ENCODE measurements at places on chromosomes 2 and 18.

DNA sequence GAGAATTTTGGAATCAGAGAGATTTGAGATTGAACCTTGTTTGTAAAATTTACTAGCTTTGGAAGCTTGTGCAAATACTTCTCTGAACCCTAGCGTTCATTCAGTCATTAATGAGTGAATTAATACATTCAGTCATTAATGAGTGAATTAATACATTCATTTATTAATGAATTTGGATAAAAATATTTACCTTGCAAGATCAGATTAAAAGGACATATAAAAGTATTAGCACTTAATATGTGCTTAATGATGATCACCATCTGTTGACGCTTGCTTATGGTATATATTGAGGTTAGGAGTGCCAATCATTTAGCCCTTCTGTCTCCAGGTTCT is 26.9 kb downstream of the EML4 start:
- no peak for DNase-seq

GRCh38 chr2:211864328-211864727 is 674.3 kb downstream of the ERBB4 start:
- DNase-seq, result no peak

- DNase-seq, result peak; percentile 14
These were observed 37.1 kb downstream of the EVA1A start for GRCh38 chr2:75523313-75524275.

- DNase-seq, result peak; percentile 82
These were observed 98.3 kb upstream of the ID2 start for GRCh38 chr2:8583400-8584173.

DNA sequence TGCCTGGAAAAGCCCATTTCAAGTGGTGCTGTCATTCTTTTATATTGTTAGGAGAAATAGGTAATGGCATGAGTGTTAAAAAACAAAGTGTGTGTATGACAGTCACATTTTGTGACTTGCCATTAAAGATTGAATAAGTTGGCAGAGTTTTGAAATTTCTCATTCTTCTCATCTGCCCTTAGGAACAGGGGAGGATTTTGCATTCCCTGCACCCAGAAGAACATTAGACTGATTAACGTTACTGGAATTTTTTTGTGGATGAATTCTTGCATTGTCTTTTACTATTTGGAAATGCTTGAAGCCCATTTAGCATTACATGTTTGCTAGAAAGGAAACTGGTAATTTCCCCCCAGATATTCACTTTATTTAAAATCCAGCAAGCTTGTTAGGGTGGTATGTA is 162.2 kb downstream of the BABAM2 start:
- DNase-seq, result no peak

GRCh38 chr2:1708476-1709334 is 35.6 kb downstream of the PXDN start:
- DNase-seq, result no peak

GRCh38 chr2:201883606-201884369 is 77.5 kb downstream of the CDK15 start:
- DNase-seq, result no peak

DNA sequence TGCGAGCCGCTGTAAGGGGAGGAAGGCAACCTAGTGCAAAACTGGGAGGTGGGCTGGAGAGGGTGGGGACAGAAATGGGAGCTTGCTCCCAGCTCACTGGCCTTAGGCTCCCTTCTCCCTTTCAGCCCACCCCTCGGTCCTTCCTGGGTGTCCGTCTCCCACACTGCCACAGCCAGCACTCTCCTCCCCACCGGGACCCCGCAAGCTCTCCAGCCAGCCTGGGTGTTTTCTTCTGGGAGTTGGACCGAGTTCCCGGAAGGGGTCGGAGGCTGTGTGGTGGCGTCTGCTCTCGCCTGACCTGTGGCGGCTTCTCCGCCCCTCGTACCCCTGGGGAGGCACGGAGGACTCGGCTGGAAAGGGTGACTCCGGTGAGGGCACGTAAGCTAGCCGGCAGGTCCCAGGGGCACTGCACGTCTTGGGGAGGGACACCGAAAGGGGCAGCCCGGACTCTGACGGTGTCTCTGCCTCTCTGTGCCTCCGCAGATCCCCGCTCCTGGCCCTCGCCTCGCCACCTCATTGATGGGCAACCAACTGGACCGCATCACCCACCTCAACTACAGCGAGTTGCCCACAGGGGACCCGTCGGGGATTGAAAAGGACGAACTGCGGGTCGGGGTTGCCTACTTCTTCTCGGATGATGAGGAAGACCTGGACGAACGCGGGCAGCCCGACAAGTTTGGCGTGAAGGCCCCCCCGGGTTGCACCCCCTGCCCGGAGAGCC is 1.1 kb downstream of the LRATD1 start:
- DNase-seq, result no peak

DNA sequence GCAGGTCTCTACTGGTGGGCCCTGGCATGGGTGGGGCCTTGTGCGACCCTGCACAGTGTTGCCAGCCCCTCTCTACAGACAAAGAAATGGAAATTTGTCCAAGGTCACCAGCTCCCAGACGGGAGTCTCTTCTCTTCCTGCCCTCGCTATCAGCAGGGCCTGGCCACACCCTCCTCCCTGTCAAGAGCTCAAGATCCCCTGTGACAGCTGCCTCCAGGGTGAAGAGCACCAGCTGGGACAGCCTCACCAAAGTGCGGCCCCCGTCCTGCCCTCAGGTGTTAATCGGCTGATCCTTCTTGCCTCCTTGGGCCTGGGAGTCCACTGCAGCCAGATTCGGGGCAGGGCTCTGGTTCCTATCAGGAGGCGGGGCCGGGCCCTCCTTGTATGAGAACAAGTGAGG is 259.1 kb downstream of the TWIST2 start:
- DNase-seq, result no peak

- no peak for DNase-seq
These were observed 61.0 kb downstream of the MGAT5 start for GRCh38 chr2:134314681-134315368.

- DNase-seq, result no peak
These were observed 136.0 kb downstream of the ZNF804A start for GRCh38 chr2:184734338-184734737.

DNA sequence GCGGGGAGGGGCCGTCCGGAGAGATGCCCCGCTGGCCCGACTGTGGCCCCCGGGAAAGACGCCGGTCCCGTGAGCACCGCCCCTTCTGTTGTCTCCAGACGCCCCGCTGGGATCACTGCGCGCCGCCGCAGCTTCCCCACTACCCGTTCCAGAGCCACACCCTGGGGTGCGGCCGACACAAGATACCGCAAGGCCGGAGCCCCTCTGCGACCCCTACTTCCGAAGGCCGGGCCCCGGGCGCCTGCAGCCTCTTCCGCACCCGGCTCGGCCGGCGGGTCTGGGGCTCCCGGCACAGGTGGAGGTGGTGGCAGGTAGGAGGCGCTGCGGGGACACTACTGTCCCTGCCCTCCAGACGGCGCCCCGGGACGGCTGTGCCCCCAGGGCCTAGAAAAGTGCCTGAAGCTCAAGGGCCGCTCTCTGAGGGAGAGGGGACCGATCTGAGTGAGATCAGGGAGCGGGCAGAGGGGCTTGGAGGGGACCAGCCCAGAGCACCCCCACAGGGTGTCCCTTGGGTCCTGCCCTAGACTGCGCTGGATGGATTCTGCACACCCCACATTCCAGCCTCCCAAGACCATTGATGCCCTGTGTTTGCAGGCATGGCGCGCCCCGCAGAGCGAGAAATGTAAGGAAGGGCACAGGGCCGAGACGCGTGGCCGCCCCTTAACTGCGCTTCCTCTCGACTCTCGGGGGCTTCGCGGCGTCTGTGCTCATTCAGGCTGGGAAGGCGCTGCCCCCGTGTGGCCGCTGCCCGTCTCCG is 80.0 kb downstream of the GFPT1 start:
- peak; percentile 79 for DNase-seq

DNA sequence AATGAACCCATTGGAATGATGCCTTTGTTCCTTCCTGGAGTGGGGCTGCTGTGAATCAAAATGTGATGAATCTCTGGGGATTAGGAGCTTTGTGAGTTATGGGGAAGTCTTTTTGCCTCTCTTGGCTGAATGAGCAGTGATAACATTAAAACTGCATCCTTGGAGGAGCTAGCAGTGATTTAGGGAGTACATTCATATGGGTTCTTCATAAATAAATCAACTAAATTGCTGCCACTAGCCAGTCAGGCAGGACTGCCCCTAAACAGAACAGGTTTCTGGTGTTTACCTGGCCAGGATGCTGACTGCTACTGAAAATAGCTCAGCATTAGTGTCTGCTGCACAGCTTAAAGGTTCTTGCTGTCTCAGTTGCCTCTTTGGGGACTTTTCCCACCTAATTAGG is 244.5 kb upstream of the MEX3C start:
- no peak for DNase-seq

- no peak for DNase-seq
These were observed 8.1 kb downstream of the MARS2 start for GRCh38 chr2:197713271-197713670.

- DNase-seq, result no peak
These were observed 5.7 kb downstream of the EPB41L5 start for GRCh38 chr2:120018549-120018948.

DNA sequence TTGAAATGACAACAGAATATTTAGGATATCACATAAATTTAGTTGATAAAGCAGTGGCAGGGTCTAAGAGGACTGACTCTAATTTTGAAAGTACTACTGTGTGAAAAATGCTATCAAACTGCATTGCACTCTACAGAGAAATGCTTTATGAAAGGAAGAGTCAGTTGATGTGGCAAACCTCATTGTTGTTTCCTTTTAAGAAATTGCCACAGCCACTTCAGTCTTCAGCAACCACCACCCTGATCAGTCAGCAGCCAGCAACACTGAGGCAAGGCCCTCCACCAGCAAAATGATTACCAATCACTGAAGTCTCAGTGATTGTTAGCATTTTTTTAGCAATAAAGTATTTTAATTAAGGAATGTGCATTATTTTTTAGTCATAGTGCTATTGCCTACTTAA is 488.7 kb upstream of the SLC39A10 start:
- DNase-seq, result no peak

DNA sequence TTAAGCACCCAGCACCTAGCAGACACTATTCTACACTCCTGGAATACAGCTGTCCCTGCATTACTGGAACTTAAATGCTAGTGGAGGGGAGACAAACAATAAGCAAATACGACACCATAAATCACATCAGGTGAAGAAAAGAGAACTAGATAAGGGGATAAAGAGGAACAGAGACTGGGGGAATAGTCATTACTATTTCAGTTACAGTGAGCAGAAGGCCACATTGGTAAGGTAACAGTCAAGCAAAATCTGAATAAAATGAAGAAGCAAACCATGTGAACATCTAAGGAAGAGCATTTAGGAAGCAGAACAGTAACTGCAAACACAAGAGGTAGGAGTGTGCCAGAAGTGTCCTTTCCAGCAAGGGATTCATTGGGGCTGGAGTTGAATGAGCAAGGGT is 77.0 kb upstream of the PTPRM start:
- DNase-seq, result no peak

- DNase-seq, result no peak
These were observed 791.9 kb downstream of the TRIB2 start for GRCh38 chr2:13508671-13509070.

- DNase-seq, result no peak
These were observed 57.8 kb upstream of the ID2 start for GRCh38 chr2:8623958-8624591.

DNA sequence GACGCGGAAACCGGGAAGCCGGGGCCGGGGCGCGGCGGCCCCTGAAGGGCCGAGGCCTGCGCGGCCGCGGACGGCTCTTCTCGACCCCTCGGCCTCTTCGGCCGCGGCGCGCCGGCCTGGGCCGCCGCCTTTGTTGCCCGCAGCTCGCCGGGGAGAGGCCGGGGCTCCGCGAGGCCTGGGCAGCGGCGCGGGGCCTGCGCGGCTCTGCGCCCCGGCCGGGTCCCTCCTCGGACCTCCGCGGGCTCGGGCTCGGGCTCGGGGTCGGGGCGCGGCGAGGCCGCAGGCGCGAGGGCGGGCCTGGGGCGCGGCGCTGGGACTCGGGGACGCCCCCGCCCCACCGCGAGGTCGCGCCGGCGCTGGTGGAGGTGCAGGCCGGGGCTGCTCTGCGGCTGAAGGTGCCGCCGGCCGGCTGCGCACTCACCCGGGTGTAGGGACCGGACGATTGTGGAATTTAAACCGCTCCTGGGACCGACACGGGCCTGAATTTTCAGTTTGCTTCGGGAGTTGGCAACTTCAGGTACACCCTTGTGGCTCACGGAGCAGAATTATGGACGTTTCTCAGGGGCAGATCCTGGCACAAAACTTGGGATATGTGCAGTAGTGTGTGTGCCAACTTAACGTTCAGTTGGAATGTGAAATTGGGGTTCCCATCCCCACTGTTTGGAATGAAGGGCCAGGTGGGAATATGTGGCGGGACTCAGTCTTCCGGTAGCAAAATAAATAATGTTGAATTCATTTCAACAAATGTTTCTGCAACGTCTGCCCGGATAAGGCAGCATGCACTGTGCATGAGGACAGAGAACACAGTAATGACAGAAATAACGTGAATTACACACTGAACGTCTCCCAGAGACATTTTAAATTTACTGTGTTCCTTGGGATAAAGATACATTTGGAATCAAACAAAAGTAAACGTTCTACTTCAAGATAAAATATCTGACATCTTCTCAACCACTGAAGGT is 787 bp downstream of the SOCS6 start:
- DNase-seq, result peak; percentile 45

GRCh38 chr2:64655873-64656272 is 2.2 kb upstream of the SERTAD2 start:
- peak; percentile 49 for DNase-seq

DNA sequence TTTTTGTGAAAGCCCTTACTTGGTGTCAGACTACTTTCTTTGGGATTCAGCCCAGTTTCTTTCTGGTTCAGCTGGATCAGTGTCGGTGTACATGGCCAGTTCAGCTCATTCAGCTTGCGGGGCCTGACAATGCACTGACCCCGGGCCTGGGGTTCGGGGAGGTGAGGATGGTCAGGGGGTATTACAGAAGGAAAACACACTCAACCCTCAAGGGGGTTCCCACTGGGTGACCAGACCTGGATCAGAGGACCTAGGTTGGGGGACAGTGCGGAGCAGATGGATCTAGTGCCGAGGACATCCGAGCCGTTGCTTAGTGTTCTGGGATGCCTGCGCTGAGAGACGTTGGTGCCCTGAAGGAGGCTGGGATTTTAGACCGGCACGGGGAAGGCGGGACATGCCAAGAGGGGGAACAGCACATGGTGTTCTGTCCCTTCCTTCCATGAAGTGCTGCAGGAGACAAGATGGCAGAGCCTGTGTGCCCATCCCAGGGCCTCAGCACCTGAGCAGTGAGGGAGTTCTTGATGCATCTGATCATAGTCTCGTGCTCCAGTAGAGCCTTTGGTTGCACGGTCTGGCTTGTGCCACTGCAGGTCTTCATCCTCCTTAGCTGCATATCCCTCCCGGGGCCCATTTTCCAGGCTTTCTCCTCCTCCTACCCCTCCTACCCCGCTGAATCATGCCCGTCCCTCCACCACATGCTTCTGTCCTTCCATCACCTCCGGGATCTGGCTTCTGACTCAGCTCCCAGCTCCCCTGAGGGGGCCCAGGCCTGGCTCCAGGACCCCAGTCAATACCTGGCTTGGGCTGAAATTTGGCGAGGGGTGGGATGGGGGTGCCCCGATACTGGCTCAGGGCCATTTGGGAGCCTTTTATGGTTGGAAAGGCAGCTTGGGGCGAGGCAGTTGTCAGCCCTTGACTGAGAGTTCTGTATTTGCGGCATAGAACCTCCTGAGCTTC is 18.0 kb downstream of the SPEG start:
- no peak for DNase-seq

- no peak for DNase-seq
These were observed 837 bp upstream of the ACSL3 start for GRCh38 chr2:222859786-222860612.

GRCh38 chr18:24015639-24016631 is 1.4 kb downstream of the TTC39C start:
- DNase-seq, result no peak

- no peak for DNase-seq
These were observed 54.2 kb downstream of the DTNB start for GRCh38 chr2:25619185-25619584.
